ENCODE measurements at places on chromosomes 5 and 9.
A peak's percentile ranks its signal among the peaks of the same experiment; 100 is the strongest.

- no peak for DNase-seq
- H3K4me3 ChIP-seq = no peak overlapping the region
- H3K27ac ChIP-seq = no peak overlapping the region
- H3K27me3 ChIP-seq = no peaks in the 10 kb centered on the region
- no peaks in the 10 kb centered on the region for H3K4me1 ChIP-seq
These were observed 500.4 kb downstream of the TUSC1 start for GRCh38 chr9:25177858-25178257.

GRCh38 chr9:18566121-18566520 is 92.2 kb downstream of the ADAMTSL1 start:
- no peak for DNase-seq
- no peaks in the 10 kb centered on the region for H3K36me3 ChIP-seq
- H3K4me3 ChIP-seq = no peak overlapping the region
- H3K4me1 ChIP-seq = no peaks in the 10 kb centered on the region

- H3K36me3 ChIP-seq = peaks cover 12% of the 10 kb centered on the region
- H3K27ac ChIP-seq = no peak overlapping the region
- no peaks in the 10 kb centered on the region for H3K27me3 ChIP-seq
These were observed 9.4 kb downstream of the ZNF366 start for GRCh38 chr5:72497823-72498222.

GRCh38 chr9:11933926-11934325 is 759.3 kb upstream of the TYRP1 start:
- H3K4me1 ChIP-seq = no peaks in the 10 kb centered on the region
- no peaks in the 10 kb centered on the region for H3K27me3 ChIP-seq
- no peak overlapping the region for H3K4me3 ChIP-seq
- no peak overlapping the region for H3K27ac ChIP-seq
- no peak for DNase-seq

DNA sequence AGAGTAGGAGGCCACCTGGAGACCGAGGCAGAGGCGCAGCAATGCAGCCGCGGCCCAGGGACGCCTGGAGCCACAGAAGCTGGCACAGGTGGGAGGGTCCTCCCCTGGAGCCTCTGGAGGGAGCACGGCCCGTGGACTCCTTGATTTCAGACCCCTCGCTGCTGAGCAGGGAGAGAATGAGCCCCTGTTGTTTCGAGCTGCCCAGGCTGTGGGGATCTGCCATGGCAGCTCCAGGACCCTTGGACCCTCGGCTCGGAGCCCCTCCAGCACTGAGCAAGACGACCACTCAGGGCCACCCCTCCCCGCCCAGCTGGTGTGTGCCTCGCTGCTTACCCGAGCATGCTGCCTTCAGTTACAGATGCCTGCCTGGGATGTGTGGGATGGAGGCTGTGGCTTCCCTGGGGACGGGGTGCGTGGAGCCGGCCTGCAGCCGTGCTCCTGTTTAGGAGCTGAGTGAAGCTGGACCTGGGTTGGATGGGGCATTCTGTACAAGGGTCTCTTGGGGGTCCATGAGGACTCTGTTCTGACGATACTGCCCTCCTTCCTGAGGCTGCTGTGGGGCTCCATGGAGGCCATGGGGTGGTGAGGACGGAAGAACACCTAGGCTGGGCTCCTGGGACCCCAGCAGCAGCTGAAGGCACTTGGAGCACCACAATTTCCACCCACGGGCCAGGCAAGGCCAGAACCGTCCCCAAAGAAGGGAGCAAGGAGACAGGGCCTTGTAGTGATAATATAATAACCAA is 115.1 kb upstream of the LPCAT1 start:
- H3K27me3 ChIP-seq = peaks cover 7% of the 10 kb centered on the region
- no peak overlapping the region for H3K4me3 ChIP-seq
- no peak for DNase-seq
- H3K36me3 ChIP-seq = no peaks in the 10 kb centered on the region
- H3K27ac ChIP-seq = no peak overlapping the region

DNA sequence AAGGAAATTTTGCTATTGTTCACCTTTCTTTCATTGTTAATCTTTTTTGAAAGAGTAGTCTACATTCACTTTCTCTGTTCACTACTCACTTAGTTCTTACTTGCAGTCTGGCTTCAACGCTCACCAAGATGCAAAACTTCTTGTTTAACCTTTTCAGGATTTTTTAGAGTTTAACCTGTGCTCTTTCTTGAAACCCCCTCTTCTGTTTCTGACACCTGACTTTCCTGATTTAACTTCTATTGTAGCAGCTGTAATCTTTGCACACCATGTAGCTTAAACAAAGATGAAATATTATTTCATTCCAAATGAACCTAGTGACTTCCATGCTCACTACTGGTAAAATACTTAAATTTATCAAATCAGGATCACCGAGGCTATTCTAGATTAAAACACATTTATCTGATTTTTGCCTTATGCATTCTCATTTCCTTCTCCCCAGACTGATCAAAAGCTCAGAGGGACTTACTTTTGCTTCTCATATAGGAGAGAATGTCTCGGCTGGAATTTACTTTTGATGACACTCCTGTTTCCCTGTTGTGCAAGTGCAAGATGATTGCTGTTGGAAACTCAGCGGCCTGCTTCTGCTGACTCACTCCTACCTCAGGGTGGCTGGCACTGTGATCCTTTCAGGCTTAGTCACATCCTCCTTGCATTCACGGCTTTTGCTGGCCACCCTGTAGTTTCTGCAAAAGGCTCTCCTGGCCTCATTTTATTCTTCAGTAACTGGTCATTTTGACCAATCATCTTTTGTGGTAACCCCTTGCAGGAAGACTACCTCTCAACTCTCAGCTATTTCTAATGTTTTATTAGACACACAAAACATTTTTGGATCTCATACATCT is 109.3 kb upstream of the IFNE start:
- no peak for DNase-seq
- H3K4me3 ChIP-seq = no peak overlapping the region
- no peaks in the 10 kb centered on the region for H3K27me3 ChIP-seq
- H3K27ac ChIP-seq = no peak overlapping the region

- no peak for DNase-seq
- no peak overlapping the region for H3K27ac ChIP-seq
- H3K4me1 ChIP-seq = peaks cover 6% of the 10 kb centered on the region
- no peaks in the 10 kb centered on the region for H3K27me3 ChIP-seq
- no peak overlapping the region for H3K4me3 ChIP-seq
- peaks cover 9% of the 10 kb centered on the region for H3K36me3 ChIP-seq
These were observed 120.6 kb downstream of the PAM start for GRCh38 chr5:102875721-102876123.

DNA sequence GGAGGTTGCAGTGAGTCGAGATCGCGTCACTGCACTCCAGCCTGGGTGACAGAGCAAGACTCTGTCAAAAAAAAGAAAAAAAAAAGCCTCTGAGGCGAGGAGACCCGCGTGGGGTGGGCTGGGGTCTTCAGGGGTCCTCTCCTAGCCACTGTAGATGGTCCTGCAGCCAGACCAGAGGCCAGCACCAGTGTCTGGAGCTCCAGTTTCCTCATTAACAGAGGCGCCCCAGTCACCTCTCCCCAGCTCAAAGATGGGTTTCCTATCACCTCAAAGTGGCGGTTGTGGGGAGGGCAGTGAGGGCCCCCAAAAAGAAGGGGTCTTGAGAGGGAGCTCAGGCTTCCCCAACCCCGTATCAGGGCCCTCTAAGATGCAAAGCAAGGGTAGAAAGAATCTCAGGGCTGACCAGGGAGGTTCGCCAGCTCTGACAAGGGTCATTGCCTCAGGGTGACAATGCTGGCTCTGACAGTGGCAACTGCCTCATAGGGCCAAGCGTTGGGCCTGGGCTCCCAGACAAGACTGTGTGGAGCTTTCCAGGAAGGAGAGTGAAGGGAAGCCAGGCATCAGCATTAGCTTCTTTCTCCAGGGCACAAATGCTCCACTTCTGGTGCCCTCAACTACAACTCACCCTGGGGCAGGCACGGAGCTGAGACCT is 15.0 kb downstream of the STK10 start:
- no peak for DNase-seq
- no peak overlapping the region for H3K27ac ChIP-seq
- H3K4me1 ChIP-seq = peaks cover 47% of the 10 kb centered on the region
- H3K4me3 ChIP-seq = no peak overlapping the region

DNA sequence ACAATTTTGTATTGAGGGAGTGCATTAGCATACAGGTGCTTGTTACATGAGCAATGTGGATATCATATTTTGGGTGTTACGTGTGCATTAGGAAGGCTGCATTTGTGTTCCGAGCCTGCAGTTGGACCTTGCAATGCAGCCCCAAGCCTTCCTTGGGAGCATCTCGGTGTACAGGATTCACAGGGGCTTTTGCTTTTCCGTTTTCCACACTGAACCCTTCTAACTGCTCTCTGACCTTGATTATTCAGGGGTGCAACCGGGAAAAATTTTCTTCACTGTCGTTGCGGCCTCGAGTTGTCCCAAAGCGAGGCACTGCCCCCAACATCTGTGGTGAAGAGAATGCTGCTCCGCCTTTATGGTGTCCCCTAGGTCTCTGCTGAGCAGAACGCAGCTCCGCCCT is 80.1 kb upstream of the PLEKHG4B start:
- H3K27ac ChIP-seq = no peak overlapping the region
- peaks cover 1% of the 10 kb centered on the region for H3K27me3 ChIP-seq
- no peak overlapping the region for H3K4me3 ChIP-seq
- no peaks in the 10 kb centered on the region for H3K36me3 ChIP-seq
- DNase-seq = no peak
- H3K4me1 ChIP-seq = no peaks in the 10 kb centered on the region

DNA sequence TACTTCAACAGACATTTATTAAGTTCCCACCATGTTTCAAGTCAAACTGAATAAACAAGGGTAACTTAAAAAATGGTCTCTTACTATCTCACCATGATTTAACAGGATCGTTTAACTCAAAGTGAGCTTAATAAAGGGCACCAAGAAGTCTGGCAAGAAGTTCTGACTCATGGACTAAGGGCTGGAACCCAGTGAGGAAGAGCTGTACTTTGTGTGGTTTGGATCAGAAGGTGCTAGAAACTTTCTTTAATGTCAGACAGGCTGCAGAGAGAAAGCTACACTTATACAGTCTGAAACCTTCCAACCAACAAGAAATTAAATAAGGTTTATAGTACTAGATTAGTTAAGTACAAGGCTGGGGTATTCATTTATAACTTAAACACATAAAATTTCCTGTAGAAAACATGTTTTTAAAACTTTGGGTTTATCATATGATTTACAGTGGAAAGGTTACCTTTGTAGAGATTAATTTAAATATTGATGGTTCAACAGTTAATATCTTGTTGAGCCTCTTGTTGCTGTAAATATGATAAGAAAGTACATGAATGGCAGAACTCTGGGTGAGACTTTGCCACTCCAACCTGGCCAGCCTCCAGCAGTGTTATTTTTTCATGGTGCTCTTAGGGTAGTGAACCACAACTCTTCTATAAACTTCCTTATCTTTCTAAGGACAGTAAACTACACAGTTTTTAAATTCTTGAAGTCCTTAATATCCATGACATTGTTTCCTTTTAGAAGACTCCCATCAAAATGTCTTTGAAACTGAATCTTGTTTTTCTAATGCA is 162.8 kb downstream of the MAN2A1 start:
- H3K36me3 ChIP-seq = peaks cover 23% of the 10 kb centered on the region
- no peak overlapping the region for H3K27ac ChIP-seq
- H3K27me3 ChIP-seq = peaks cover 3% of the 10 kb centered on the region
- no peak overlapping the region for H3K4me3 ChIP-seq
- peaks cover under 1% of the 10 kb centered on the region for H3K4me1 ChIP-seq

- H3K36me3 ChIP-seq = no peaks in the 10 kb centered on the region
- H3K4me1 ChIP-seq = peaks cover 26% of the 10 kb centered on the region
- H3K27ac ChIP-seq = peak overlapping the region; percentile 88
- H3K27me3 ChIP-seq = peaks cover 2% of the 10 kb centered on the region
These were observed 41.2 kb upstream of the ABCA1 start for GRCh38 chr9:104969116-104969515.

GRCh38 chr9:70092190-70092589 is 48.5 kb downstream of the MAMDC2 start:
- no peak for DNase-seq
- no peak overlapping the region for H3K27ac ChIP-seq
- no peak overlapping the region for H3K4me3 ChIP-seq
- H3K4me1 ChIP-seq = no peaks in the 10 kb centered on the region
- H3K27me3 ChIP-seq = no peaks in the 10 kb centered on the region

DNA sequence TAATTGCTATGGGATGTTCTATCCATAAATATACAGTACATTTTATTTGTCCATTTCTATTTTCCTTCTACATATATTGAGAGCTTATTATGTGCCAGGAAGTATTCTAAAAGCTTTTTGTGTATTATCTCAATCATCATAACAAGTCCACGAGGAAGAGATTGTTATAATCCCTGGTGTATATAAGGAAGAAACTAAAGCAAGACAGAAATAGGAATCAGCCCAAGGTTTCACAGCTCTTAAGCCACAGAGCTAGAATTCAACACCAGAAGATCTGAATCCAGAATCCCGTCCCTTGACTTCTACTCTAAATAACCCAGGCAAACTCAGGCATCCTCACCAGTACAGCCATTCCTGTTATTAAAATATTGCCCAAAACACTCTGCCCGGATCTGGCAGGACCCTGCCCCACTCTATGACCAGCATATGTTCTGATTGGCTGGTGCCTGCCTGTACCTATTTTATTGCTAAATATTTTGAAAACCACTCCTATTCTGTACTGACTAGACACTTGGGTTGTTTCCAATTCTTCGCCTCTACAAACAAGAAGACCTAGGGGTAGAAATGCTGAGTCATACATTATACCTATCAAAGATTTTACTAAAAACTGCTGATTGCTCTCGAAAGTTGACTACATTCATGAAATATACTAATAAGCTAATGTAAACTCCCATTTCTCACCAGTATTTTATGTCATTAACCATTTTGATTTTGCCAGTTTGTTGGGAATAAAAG is 297.4 kb downstream of the ENC1 start:
- H3K36me3 ChIP-seq = no peaks in the 10 kb centered on the region
- H3K27me3 ChIP-seq = peaks cover 1% of the 10 kb centered on the region
- H3K27ac ChIP-seq = no peak overlapping the region
- H3K4me1 ChIP-seq = peaks cover 8% of the 10 kb centered on the region
- H3K4me3 ChIP-seq = no peak overlapping the region

GRCh38 chr5:69522035-69522434 is 29.4 kb downstream of the OCLN start:
- H3K27me3 ChIP-seq = peaks cover 2% of the 10 kb centered on the region
- H3K27ac ChIP-seq = no peak overlapping the region
- H3K4me1 ChIP-seq = no peaks in the 10 kb centered on the region
- H3K36me3 ChIP-seq = peaks cover 3% of the 10 kb centered on the region
- H3K4me3 ChIP-seq = no peak overlapping the region

- H3K4me3 ChIP-seq = no peak overlapping the region
- H3K4me1 ChIP-seq = no peaks in the 10 kb centered on the region
- no peaks in the 10 kb centered on the region for H3K36me3 ChIP-seq
- DNase-seq = no peak
These were observed 301.4 kb downstream of the PDE4D start for GRCh38 chr5:59592101-59592500.

- H3K27ac ChIP-seq = no peak overlapping the region
- peaks cover 1% of the 10 kb centered on the region for H3K36me3 ChIP-seq
- no peak for DNase-seq
- H3K4me1 ChIP-seq = no peaks in the 10 kb centered on the region
- H3K27me3 ChIP-seq = peaks cover 3% of the 10 kb centered on the region
- no peak overlapping the region for H3K4me3 ChIP-seq
These were observed 190.0 kb upstream of the GRAMD2B start for GRCh38 chr5:126233256-126233655.

- DNase-seq = no peak
- no peak overlapping the region for H3K4me3 ChIP-seq
- H3K27me3 ChIP-seq = peaks cover 1% of the 10 kb centered on the region
- H3K27ac ChIP-seq = no peak overlapping the region
- H3K36me3 ChIP-seq = no peaks in the 10 kb centered on the region
- peaks cover 3% of the 10 kb centered on the region for H3K4me1 ChIP-seq
These were observed 176.5 kb upstream of the MAP3K1 start for GRCh38 chr5:56638768-56639238.
